Osteoblast (primary cell): ENCODE measurements at places on chromosomes 16 and 17. TPM values are rescaled to one million over a fixed set of nuclear protein-coding genes. Genes with fewer than 3 reads are reported as not detected.

Gene STX1B
- 0.72 and 2.9 TPM in 2 replicates for total RNA-seq

Gene C17orf107
- total RNA-seq: 4.0 and 5.3 TPM in 2 replicates

DNA sequence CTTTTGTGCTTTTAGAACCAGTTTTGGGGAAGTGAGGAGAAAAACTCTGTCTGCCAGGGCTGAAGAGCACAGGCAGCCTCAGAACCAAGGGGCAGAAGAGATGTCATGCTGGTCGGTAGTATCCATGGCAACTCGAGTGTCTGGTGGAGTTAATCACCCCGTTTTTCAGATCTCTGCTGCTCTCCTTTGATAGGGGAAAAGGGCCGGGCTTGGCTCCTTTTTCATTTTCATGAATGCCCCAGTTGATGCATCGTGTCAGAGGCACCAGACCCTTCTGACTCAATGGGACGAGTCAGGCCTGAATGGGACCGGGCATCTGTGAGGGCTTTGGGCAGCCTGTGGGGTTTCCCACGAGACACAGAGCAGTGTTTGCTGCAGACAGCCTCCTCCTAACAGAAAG lies 304.6 kb downstream of the ABCC12 start:
- no peaks in the 10 kb centered on the region for H3K4me1 ChIP-seq
- no peaks in the 10 kb centered on the region for H3K27me3 ChIP-seq
- H3K27ac ChIP-seq: no peak overlapping the region
- no peaks in the 10 kb centered on the region for H3K36me3 ChIP-seq

Gene TVP23A
- total RNA-seq: under 0.01 TPM in 1 of 2 replicates, not detected in the other

DNA sequence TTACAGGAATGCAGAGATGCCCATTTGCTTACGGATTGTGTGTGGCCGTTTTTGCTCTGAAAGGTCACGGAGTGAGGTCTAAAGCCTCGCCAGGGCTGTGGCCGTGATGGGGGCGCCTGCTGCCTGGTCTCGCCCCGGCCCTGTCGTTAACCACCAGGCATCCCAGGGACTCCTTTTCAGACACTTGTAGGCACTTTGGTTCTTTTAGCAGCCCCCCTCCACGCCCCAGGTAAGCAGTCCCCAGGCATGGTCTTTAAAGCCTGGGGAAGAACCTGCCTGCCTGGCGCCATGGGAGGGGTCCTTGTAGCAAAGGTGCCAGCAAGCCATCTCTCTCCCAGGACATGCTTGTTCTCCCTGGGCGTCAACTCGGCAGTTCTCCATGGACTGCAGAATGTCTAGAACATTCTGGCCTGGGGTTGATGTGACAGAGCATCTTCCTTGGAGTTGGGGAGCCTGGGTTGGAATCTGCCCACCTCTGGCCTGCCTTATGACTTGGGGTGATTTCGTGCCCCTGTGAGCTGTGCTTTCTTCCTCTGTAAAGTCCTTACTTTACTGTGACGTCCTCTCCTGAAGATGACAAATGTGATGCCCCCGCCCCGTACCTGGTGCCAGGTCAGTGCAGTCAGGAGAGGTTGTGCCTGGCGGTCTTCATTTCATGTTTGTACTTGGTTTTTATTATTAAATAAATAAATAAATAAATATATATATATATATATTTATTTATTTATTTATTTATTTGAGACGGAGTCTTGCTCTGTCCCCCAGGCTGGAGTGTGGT lies 5.4 kb downstream of the KCTD5 start:
- peaks cover 4% of the 10 kb centered on the region for H3K36me3 ChIP-seq
- H3K4me3 ChIP-seq: no peak overlapping the region
- peaks cover 18% of the 10 kb centered on the region for H3K4me1 ChIP-seq
- DNase-seq: peak; percentile 21

DNA sequence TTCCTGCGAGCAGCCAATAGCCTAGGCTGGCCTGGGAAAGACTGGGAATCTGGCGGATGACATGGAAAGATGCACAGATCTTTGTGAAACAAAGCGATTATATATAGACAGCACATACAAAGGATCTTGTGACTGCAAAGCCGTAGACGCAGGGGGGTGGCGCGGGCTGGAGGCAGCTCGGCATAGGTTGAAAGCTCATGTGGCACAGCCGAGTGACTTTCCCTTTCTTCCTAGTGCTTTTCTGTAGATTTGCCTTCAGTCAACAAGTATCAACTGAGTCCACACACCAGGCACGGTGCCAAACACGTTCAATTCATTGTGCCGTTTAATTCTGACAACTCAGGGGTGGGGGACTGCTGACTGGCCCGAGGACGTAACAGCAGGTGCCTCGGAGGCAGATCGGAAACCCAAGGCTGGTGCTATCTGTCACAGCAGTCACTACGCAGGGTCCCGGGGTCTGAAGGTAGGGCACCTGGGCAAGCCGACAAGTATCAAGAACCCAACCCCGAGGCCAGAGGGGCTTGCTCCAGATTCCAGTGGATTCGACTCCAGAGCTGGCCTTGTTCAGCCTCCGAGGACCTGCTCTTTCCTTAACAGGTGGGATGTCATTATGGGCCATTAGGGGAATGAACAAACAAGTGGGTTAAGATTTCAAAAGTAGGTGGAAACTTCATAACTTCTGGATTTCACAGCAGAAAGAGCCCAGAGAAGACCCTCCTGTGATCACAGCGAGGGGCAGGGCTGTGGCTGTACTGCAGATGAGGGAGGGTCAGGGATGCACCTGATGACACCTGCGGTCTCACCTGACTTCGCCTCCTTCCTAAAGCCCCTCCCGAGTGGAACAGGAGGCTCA lies 5.9 kb downstream of the PAM16 start:
- no peak overlapping the region for H3K4me3 ChIP-seq
- H3K27ac ChIP-seq: no peak overlapping the region
- H3K4me1 ChIP-seq: peaks cover 13% of the 10 kb centered on the region
- H3K27me3 ChIP-seq: no peaks in the 10 kb centered on the region
- DNase-seq: no peak
- peaks cover 7% of the 10 kb centered on the region for H3K36me3 ChIP-seq

DNA sequence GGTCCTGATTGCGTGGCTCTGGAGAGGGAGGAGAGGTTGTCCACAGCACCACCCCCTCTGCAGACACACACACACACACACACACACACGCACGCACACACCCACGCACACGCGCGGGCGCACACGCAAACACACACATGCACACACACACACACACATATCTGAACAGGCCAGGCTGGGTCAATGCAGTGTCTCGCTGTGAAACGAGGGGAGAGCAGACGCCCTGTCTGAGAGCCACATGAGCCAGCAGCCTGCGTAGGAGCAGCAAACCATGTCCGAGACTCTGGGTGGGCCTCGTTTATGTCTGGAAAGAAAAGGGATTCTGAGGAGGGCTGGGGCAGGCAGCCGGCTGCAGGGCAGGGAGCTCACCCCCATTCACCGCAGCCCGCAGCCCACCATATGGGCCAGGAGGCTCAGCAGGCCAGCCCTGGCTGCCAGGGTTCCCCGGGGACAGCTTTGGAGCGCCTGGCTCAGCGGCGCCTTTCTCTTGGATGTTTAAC lies 93.3 kb upstream of the TNRC6C start:
- no peak overlapping the region for H3K4me3 ChIP-seq
- H3K36me3 ChIP-seq: no peaks in the 10 kb centered on the region
- H3K4me1 ChIP-seq: no peaks in the 10 kb centered on the region
- no peak overlapping the region for H3K27ac ChIP-seq
- H3K27me3 ChIP-seq: peaks cover 26% of the 10 kb centered on the region

GRCh38 chr17:54085934-54086333 lies 263.2 kb downstream of the KIF2B start:
- H3K4me1 ChIP-seq: no peaks in the 10 kb centered on the region
- no peaks in the 10 kb centered on the region for H3K36me3 ChIP-seq
- DNase-seq: no peak
- H3K4me3 ChIP-seq: no peak overlapping the region

Gene NDUFAF8
- total RNA-seq: 19.9 and 28.0 TPM in 2 replicates

GRCh38 chr16:6947291-6947690 lies 385.4 kb upstream of the RBFOX1 start:
- H3K4me3 ChIP-seq: no peak overlapping the region
- DNase-seq: no peak
- no peak overlapping the region for H3K27ac ChIP-seq
- H3K36me3 ChIP-seq: no peaks in the 10 kb centered on the region
- H3K27me3 ChIP-seq: no peaks in the 10 kb centered on the region

Gene RCVRN
- total RNA-seq: not detected in 2 replicates

DNA sequence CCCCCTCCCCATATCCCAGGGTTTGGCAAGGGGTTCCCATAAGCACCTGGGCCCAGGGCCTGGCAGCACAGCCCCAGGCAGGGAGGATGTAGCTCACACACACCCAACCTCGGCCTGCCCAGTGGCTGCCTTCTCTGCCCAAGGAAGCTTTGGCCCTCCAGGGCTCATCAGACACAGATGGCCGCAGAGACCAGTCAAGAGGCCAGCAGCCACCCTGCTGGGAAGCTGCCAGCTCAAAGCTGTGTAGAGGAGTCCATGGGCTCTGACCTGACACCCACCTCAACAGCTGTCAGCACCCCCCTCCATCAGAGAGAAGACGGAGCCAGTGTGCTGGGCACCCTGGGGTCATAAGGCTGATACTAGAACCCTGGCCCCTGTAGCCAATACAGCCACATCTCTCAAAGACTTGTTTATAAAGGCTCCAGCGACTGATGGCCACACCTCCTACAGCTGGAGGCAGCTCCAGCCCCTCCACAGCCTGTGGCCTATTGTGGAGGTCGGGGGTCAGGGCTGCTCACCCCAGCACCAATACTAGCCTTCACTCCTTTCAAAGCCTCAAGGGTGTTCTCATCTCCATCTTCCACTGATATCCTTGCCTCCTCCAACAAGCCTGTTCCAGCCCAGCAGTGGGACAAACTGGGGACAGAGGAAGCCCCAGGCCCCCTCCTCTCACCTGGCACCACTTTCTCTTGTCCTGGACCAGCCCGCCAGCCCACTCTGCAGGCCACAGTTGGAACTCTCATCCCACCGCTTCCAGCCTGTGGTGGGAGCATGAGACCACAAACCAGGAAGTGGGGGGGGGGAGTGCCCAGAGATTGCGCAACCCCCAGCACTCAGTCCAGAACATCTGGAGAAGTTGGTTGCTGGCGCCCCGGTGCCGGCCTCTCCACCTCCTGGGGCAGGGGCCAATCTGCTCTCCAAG lies 2.2 kb upstream of the MPG start:
- H3K36me3 ChIP-seq: peaks cover 16% of the 10 kb centered on the region
- no peaks in the 10 kb centered on the region for H3K27me3 ChIP-seq
- peak overlapping the region; percentile 71 for H3K4me3 ChIP-seq
- peak overlapping the region; percentile 91 for H3K27ac ChIP-seq

DNA sequence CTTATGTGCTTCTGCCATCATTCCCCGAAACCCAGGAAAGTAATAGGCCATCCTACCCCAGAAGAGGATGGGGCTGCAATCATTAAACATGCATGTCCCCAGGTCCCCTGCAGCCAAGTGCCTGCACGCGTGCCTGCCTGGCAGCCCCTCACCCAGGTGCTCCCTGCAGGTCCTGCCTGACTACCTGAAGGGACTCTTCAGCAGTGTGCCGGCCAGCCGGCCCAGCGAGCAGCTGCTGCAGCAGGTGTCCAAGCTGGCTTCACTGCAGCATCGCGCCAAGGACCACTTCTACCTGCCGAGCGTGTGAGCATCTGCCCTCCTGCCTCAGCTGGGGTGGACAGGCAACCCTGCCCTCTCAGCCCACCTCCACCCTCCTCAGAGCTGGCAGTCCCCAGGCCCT lies 16.2 kb upstream of the ALKBH5 start:
- no peaks in the 10 kb centered on the region for H3K36me3 ChIP-seq
- H3K27ac ChIP-seq: no peak overlapping the region
- no peak overlapping the region for H3K4me3 ChIP-seq
- H3K27me3 ChIP-seq: no peaks in the 10 kb centered on the region
- H3K4me1 ChIP-seq: no peaks in the 10 kb centered on the region
- DNase-seq: peak; percentile 83

DNA sequence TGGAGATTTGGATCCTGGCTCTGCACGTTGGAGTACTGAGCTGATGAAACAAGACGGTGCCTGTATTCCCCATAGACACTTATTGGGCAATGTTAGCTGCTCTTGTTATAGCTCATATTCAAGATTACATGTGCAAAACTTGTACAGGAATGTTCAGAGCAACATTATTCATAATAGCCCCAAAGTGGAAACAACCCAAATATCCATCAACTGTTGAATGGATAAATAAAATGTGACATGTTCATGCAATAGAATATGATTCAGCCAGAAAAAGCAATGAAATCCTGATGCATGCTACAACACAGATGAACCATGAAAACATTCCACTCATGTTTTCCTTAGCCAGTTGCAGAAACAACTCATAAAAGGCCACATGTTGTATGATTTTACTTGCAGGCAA lies 5.7 kb upstream of the SDR42E1 start:
- H3K27ac ChIP-seq: no peak overlapping the region
- peak; percentile 57 for DNase-seq
- no peak overlapping the region for H3K4me3 ChIP-seq
- peaks cover 4% of the 10 kb centered on the region for H3K4me1 ChIP-seq

GRCh38 chr16:88639231-88640038 lies 1.1 kb downstream of the IL17C start:
- H3K36me3 ChIP-seq: no peaks in the 10 kb centered on the region
- H3K4me1 ChIP-seq: peaks cover 6% of the 10 kb centered on the region
- peak; percentile 93 for DNase-seq
- H3K27me3 ChIP-seq: peaks cover 39% of the 10 kb centered on the region

Gene PIPOX
- 1.4 and 1.8 TPM in 2 replicates for total RNA-seq

Gene CHMP6
- total RNA-seq: 21.4 and 21.8 TPM in 2 replicates

GRCh38 chr17:4949321-4950074 lies 1.2 kb upstream of the PFN1 start:
- H3K27ac ChIP-seq: peak overlapping the region; percentile 72
- peaks cover 54% of the 10 kb centered on the region for H3K4me1 ChIP-seq
- DNase-seq: peak; percentile 94
- peaks cover 23% of the 10 kb centered on the region for H3K36me3 ChIP-seq
- H3K4me3 ChIP-seq: peak overlapping the region; percentile 96

GRCh38 chr16:606656-607307 lies 16.9 kb downstream of the RAB40C start:
- no peak overlapping the region for H3K4me3 ChIP-seq
- H3K36me3 ChIP-seq: no peaks in the 10 kb centered on the region
- H3K4me1 ChIP-seq: no peaks in the 10 kb centered on the region

Gene LRRC75A
- total RNA-seq: 0.88 and 1.4 TPM in 2 replicates

Gene VMO1
- total RNA-seq: 0.29 TPM in 1 of 2 replicates, not detected in the other

GRCh38 chr16:25366078-25366477 lies 108.4 kb upstream of the ZKSCAN2 start:
- H3K4me3 ChIP-seq: no peak overlapping the region
- H3K36me3 ChIP-seq: no peaks in the 10 kb centered on the region
- no peak overlapping the region for H3K27ac ChIP-seq
- no peak for DNase-seq

DNA sequence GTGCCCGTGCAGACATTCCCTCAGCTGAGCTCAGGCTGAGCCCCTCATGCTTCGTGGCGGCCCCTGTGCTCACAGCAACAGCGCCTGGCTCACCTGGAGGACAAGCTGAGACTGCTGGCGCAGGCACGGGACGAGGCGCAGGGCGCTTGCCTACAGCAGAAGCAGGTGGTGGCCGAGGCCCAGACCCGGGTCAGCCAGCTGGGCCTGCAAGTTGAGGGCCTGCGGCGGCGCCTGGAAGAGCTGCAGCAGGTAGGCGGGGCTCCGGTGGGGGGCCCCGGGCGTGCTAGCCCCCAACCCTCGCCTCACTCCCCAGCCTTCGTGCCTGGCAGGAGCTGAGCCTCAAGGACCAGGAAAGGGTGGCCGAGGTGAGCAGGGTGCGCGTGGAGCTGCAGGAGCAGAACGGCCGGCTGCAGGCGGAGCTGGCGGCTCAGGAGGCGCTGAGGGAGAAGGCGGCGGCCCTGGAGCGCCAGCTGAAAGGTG lies 1.4 kb upstream of the RAC3 start:
- no peak overlapping the region for H3K4me3 ChIP-seq
- H3K27me3 ChIP-seq: no peaks in the 10 kb centered on the region
